CD8-positive, alpha-beta memory T cell (primary cell): ENCODE measurements at places on chromosomes 16 and 17. TPM values are rescaled to one million over a fixed set of nuclear protein-coding genes. Genes with fewer than 3 reads are reported as not detected.

The ITGB4 gene
- 1.8 TPM for total RNA-seq

The KRT17 gene
- total RNA-seq: not detected

The TBX6 gene
- 0.83 TPM for total RNA-seq

The ZNF48 gene
- 18.4 TPM for total RNA-seq

The SLC38A8 gene
- total RNA-seq: not detected

The SPATA33 gene
- 16.9 TPM for total RNA-seq

The C1QTNF8 gene
- total RNA-seq: not detected

The AIPL1 gene
- not detected for total RNA-seq
